ENCODE measurements at places on chromosomes 16 and 17.
A peak's percentile ranks its signal among the peaks of the same experiment; 100 is the strongest.

DNA sequence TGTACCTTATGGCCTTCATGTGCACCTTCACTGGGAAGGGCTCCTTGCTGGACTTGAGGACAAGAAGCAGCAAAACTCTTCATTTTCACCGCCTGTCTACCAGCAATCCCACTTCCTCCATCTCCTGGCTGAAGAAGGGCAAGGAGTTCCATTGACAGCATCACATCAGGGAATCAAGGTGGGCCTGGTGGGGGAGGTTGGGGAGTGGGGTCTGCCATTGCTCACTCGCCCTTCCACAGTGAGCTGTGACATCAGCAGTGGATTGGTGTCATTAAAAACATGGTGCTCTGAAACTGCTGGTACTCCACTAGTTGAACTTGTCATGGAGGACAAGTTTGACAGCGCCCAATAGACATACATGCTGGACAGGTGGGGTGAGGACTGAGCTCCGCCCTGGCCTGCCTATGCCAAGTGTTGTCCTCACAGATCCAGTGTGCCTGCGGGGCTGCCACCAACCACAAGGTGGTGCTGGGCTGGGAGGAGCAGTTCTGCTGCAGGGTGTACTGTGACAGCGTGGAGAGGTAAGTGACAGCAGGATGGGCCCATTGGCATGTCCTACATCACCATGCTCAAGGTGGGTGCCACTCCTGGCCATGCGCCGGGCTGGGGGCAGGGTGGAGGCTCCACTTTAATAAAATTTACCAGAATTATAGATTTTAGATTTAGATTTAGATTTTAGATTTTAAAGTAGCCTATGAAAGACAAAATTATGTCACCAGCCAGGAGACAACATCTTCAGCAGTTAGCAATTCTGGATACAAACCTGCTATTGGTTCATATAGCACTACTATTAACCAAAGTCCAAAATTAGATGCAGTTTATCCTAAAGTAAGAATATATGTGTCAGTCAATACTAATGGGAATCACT is 1729.1 kb downstream of the TP53TG3F start:
- peak; percentile 90 for DNase-seq

- no peak for DNase-seq
These were observed 277.6 kb downstream of the CBLN1 start for GRCh38 chr16:49003992-49004391.

- no peak for DNase-seq
These were observed 5.1 kb upstream of the GGT6 start for GRCh38 chr17:4565209-4566141.

DNA sequence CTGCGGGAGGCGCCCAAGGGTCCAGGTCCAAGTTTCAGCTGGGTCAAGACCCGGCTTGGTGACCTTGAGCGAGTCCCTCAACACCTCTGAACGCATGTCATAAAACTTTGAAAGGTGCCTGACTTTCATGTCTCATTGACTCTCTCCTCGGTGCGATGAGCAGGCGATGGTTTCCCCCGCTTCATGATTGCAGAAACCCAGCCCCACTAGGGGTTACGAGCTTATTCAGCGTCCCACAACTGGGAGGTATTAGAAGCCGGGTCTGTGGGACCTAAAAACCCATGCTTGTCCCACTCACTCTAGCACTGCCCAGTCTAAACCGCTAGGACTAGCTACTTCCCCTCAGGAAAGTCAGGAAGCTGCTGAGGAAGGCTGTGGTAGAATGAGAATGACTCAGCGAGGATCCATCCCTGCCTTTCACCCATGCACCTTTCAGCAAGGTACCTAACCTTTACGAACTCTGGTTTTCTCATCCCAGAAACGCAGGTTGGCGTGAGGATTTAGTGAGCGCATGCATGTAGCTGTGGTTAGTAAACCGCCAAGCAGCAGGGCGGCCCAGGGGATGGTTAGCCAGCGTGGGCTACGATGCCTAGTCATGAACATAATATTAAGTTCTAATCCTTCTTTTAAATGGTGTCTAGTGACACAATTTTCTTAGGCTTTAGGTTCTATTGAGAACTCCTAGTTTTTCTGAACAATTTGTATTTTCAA is 26.2 kb upstream of the RFFL start:
- no peak for DNase-seq
